ENCODE measurements at places on chromosomes 5 and 9. TPM values are rescaled to one million over a fixed set of nuclear protein-coding genes. Genes with fewer than 3 reads are reported as not detected.

Gene CCDC127
- 3.6 TPM for total RNA-seq

Gene RANBP17
- total RNA-seq = 29.3 TPM

Gene NR2F1-AS1
- 18.8 TPM for total RNA-seq

Gene LHX6
- total RNA-seq = 5.7 TPM

GRCh38 chr9:120531683-120532300, 48.2 kb downstream of the CDK5RAP2 start:
- no peak for DNase-seq

- DNase-seq = no peak
These were observed 609.8 kb downstream of the PTPRD start for GRCh38 chr9:10003047-10003446.

DNA sequence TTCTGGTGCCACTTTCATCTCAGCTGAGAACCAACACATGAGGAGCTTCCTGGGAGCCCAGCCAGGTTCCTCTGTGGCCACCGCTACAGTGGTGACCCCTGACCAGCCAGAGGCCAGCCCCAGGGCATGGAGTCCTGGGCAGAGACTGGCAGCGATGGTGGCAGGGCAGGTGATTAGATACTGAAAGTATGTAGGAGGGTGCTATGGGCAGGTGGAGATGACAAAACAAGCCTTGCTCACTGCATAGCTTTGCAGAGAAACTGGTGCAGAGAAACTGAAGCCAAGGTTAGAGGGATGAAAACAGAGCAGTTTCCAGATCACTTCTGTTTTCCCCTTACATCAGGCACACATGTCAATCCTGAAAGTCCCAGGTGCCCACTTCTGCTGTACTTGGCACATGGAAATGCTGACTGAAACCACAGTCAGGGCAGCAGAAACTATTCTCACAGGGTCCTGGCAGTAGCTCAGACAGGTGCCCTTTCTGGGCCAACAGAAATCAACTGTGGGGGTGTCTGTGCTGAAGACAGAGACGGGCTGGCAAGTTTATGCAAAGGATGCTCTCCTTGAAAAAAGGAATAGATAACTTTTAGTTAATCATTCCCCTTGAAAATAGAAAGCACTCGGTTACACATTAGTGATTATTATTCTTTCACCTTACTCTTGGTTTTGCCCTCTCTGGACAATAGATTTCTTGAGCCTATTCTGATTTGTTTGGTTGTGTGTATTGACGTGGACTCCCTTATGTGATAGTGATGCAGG, 90.3 kb downstream of the ANKRD55 start:
- no peak for DNase-seq

DNA sequence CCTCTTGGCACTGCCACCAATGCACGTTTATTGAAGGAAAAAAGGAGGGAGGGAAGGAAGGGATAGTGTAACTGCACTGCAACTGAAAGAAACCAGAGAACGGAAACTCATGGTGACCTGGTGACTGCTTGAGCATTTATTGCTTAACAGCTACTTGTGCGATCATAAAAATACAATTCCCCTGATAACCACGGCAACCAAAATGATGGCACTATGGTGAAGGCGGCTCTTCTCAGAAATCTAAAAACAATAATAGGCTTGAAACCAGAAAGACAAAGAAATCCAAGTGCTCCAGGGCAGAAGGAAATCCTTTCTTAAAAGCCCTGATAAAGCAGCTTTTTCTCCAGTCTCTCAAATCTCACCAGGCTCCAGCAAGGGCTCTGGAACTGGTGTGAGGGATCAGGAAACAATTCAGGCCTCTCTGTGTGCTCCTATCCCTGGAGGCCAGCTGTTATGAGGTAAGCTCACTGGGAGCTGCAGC, 1.9 kb downstream of the FBXO10 start:
- no peak for DNase-seq

DNA sequence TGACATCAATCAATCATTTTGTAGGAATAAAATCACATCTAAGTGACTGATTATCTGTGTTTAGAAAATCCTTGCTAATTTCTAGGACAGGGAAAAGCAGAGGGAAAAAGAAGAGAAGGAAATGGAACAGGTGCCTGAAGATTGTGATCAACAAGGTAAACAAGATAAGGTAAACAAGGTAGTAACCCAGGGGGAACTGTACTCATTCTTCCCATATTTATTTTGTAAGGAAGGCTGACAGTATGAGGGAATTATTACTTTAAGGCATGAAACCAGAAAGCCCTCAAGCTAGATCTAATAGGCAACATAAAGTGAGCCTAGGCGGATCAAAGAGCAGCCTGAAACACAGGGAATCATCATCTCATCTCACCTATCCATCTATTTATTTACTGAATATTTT, 231.1 kb downstream of the MLLT3 start:
- DNase-seq = no peak

GRCh38 chr9:23005156-23005555, 558.5 kb downstream of the DMRTA1 start:
- DNase-seq = no peak

DNA sequence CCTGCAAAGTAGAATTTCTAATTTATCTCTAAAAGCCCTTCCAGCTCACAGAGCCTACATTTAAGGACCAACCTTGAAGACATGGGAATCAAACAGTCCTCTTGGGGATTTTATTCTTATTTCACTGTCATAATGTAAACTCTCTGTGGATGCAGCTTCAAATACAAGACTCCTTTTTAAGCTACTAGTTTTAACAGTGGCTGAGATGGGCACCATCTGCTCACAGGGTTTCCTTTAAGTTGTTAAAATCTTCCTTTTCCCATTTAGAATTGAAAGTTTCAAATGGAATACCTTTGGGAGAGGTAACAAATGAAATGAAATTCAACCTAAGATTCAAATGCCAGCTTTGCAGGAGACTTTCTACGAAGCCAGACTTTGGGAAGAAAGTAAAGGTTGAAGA, 243.7 kb downstream of the GLIS3 start:
- no peak for DNase-seq

GRCh38 chr5:59132131-59132530, 549.3 kb downstream of the RAB3C start:
- no peak for DNase-seq

DNA sequence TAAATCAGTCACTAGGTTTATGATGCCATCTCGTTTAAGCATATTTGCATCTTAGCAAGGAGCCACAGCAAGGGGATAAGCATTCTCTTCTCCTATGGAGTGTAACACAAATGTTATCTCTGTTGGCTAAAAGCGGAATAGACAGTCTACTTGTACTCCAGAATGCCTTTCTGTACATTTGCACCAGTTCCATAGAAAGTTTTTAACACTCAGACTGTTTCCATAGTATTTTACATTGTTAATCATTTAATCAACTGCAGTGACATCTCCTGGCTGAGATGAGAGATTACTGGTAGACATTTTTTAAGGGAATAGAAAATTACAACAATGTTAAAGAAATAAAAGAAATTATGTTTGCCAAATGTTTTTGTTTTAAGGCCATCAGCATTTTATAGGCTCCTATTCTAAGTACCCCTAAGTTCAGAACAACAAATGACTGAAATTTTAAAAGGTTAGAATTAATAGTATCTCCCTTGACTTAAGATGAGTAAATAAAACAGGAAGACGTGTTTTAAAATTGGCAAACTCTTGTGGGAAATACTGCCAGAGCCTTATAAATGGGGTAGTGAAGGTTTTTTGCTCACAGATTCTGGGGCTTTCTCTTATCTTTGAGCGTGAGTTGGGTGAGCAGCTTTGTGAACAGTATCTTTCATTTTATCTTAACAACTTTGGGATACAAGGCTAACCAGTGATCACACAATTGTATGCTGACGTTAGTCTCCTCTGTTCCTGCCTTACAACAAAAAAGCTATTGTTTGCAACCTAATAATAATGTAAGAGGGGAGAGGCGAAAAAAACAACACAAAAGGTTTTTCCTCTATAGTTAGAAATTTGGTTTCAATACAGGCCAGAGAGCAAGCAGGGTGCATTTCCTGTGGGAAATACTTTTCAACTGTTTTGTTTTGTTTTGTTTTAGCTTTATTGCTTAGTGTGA, 294.3 kb downstream of the FBXL7 start:
- no peak for DNase-seq

DNA sequence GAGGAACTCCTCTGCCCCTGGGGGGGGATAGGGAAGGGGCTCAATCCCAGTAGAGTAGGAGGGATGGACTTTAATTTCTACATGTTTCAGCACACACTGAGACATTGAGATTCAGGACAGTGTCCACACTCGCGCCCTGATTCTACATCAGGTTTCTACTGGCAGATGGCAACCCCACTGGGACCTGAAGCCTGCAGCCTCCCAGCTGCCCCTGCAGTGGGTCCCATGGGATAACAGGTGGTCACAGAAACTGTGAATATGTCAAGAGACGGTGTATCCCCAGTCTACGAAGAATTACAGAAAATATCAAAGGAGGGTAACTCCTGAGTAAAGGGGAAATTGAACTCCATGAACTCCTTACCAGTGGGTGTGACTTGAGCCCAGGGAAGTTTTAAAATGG, 2.4 kb upstream of the TERT start:
- no peak for DNase-seq

DNA sequence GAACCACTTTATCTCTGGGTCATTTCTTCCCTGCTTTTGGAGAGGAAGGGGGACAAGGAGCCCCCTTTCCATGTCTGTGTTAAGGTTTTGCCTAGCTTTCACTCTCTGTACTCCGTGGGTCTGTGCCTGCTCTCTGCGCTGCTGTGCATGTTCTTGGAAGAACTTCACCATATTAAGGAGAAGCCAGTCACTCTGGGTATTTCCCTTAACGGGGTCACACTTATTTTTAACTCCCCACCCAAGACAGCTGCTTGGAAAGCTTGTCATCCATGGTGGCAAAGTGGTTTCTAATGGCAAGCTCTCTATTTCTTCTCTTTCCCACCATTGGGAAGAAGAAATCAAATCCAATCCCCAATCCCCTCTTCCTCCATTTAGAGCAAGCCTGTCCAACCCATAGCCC, 44.8 kb upstream of the HMHB1 start:
- DNase-seq = no peak

GRCh38 chr9:105053209-105053652, 125.3 kb upstream of the ABCA1 start:
- no peak for DNase-seq

GRCh38 chr9:113154471-113154870, 3.7 kb downstream of the SLC31A2 start:
- no peak for DNase-seq

All from ureter (tissue), 1 donor.